ENCODE measurements at places on chromosomes 12 and 14. TPM values are rescaled to one million over a fixed set of nuclear protein-coding genes. Genes with fewer than 3 reads are reported as not detected.
A peak's percentile ranks its signal among the peaks of the same experiment; 100 is the strongest.

- no peak for DNase-seq
Measured at GRCh38 chr12:57139796-57140649, 7.4 kb downstream of the LRP1-AS start.

DNA sequence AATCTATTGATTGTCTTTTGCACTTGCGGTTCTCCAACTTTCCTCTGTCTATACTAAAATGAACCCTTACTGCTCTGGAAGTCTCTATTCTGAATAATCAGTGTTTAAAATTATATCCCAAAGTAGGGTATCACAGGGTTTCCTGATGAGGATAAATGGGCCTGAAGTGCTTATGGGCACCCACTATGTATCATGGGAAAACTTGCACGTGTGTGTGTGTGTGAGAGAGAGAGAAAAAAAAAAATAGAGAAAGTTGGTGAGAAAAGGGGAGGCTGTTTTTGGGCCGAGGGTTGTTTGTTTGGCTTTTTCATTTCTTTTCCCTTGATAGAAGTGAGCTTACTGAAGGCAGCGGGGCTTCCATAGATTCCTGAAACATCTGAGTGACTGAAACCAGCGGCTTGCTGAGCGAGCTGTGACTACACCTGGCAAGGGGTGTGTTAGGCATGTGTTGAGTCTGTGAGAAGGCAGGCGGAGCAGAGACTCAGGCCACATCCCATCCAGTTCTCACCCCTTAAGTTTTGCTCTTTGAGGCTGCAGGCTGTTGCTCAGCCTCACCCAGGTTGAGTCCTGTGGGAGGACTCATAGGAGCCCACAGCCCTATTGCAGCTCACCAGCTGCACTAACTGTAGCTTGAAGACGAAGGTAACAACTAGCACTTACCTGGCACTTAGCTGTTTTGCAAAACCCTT lies 17.2 kb downstream of the PPFIBP1 start:
- DNase-seq, result no peak

- DNase-seq, result no peak
Measured at GRCh38 chr12:94143438-94143837, 4.9 kb upstream of the PLXNC1 start.

DNA sequence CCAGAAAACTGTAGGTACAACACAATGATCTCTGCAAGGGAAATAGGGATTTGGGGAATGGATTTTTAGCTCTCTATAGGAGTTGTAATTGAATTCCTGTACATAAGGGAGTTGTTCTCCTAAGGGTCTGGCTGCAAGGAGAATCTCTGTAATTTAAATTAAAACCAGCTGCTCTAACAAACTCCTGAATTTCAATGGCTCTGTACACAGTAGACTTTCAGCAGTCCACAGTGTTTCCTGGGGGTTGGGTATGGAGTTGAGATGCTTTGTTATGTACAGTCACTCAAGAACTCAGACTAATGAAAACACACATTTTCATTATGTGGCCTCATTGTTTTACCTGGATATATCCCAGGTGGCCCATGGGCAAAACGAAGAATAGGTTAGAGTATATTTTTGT lies 93.2 kb downstream of the NAV3 start:
- DNase-seq, result no peak

GRCh38 chr14:39267608-39268005 lies 33.9 kb downstream of the MIA2 start:
- DNase-seq, result no peak

GRCh38 chr14:78340250-78340649 lies 170.1 kb downstream of the NRXN3 start:
- no peak for DNase-seq

GRCh38 chr14:42869681-42870080 lies 1263.0 kb downstream of the LRFN5 start:
- no peak for DNase-seq

GRCh38 chr14:68403191-68404145 lies 389.4 kb downstream of the ZFP36L1 start:
- DNase-seq, result no peak

DNA sequence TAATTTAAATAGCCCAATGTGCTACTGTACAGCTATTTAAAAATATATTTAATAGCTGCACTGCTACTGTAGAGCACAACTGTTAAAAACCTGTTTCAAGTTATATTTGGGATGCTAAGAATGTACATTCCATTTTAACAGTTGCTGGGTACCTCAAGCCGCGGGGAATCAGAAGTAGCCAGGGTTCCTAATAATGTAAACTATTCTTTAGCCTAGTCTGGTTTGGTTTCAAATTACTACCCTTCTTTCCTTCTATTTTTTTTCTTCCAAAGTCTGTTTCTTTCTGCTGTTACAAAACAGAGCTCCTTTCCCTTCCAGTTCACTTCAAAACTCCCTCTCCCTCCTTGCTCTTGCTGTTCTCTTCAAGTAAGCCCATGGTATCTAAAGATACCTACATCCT lies 21.3 kb downstream of the SCAF11 start:
- DNase-seq, result no peak

GRCh38 chr14:48563489-48563888 lies 888.1 kb upstream of the MDGA2 start:
- no peak for DNase-seq

GRCh38 chr12:77060883-77061240 lies 4.5 kb downstream of the E2F7 start:
- no peak for DNase-seq

DNA sequence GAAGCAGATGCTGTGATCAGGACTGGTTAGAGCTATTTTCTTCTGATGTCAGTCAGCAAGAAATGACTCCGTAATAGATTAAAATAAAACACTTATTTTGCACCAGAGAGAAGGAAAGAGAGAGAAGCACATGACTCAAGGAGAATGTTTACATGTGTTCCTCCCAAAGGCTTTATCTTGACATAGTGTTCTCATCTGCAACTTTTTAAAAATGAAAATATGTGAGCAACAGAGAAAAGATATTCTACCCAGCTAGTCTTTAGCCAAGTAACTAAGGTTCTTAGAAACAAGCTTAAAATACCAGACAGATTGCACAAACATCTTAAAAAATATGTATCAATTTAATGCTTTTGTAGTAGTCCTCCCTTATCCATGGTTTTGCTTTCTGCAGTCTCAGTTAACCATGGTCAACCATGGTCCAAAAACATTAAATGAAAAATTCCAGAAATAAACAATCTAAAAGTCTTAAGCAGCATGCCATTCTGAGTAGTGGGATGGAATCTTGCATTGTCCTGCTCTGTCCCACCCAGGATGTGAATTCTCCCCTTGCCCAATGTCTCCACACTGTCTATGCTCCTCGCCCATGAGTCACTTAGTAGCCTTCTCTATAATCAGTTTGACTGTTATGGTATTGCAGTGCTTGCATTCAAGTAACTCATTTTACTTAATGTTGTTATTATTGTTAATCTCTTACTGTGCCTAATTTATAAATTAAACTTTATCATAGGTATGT lies 9.9 kb downstream of the SERPINA10 start:
- no peak for DNase-seq

- no peak for DNase-seq
Measured at GRCh38 chr12:125882141-125882540, 816.9 kb downstream of the AACS start.

GRCh38 chr14:49636866-49637265 lies 1.8 kb upstream of the DNAAF2 start:
- DNase-seq, result no peak

DNA sequence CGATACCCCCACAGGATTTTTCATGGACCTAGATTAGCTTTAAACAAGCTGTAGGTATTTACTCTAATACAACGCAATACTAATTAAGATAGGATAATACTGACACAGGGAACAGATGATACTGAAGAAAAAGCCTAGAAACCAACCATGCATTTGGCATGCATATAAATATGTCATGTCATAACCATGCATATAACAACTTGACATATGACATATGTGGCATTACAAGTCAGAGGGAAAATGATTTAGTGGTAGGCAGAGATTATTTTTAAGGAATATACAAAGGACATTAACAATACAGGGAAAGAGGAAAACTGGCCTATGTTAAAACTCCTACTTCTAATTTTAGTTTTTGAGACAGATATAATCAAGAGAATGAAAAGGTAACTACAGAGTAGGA lies 27.9 kb downstream of the CAPS2 start:
- no peak for DNase-seq

DNA sequence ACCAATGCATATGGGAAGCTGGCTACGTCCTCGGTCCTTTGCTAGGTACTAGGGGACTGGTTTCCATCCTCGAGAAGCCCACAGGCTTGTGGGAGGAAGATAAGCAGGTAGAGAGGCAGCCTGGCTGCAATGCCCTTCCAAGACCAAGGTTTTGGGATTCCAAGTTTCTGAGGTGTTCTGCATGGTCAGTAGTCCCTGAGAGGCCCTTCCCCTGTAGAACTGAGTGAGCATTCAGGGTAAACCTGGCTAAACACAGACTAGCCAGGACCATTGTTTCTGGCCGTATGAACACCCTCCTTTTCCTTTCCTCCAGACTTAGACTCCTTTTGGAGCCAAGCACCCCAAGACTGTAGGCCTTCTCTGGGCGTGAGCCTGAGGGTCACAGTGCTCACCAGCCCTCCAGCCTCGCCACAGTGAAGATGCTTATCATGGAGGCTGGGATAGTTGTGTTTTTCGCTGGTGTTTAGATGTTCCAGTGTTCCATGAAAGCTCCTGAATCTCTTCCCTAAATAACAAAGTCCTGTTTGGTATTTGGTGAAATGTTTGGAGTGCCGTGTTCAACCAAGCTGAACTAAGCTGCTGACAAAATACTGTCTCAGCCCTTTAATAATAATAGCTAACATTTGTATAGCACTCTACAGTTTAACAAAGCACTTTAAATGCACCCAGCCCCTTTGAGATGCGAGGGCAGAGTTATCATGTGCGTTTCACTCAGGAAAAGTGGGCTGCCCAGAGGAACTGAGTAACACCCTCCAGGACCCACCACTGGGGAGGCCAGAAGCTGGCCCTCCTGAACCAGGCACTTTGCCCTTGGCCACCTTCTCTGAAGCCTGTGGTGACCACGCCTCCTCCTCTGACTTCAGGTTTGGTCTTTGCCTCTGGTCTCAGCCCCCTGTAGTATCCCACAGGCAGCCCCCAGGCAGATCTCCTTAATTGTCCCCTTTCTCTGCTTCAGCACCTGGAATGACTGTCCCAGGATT lies 284.5 kb downstream of the CACNA1C start:
- peak; percentile 74 for DNase-seq

DNA sequence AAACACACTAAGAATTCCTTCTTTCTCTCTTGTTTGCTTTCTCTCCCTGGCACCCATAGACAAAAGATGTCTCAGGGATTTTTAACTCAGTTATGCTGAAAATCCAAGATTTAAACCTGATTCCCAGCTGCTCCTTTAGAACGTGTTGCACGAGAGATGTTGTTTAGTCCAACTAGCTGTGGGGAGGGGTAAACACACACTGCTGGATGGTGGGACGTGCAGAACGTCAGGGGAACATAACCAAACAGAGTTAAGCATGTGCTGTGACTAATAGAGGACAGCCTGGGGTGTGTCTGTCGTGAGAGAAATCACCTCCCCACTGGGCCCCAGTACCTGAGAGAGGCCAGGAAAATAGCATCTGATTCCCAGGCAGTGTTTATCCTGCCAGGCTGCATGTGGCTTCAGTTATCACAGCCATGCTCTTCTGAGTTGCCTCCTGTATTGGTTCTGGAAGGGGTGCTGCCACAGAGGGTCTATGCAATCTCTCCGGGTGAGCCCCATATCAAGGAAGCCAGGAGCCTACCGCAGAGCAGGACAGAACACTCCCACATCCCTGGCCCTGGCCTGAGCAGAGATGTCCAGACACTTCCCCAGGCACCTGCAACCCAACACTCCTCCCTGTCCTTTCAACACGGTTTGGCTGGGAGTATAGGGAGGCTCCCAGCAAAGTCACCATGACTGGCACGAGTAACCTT lies 112.7 kb upstream of the EGLN3 start:
- DNase-seq, result no peak

GRCh38 chr12:92047393-92047826 lies 98.2 kb downstream of the BTG1 start:
- DNase-seq, result no peak

The SEL1L gene
- 114 TPM for total RNA-seq

The KRT6C gene
- total RNA-seq, result not detected

The MGST1 gene
- 1,962 TPM for total RNA-seq

The RD3L gene
- total RNA-seq, result not detected

The ARHGAP9 gene
- 26.5 TPM for total RNA-seq

The UBC gene
- 1,241 TPM for total RNA-seq

The GALNT16 gene
- 14.9 TPM for total RNA-seq

The PRIMA1 gene
- 1.3 TPM for total RNA-seq
